IMR-90 (cell line): ENCODE measurements at places on chromosomes 2 and 18. TPM values are rescaled to one million over a fixed set of nuclear protein-coding genes. Genes with fewer than 3 reads are reported as not detected.
A peak's percentile ranks its signal among the peaks of the same experiment; 100 is the strongest.

DNA sequence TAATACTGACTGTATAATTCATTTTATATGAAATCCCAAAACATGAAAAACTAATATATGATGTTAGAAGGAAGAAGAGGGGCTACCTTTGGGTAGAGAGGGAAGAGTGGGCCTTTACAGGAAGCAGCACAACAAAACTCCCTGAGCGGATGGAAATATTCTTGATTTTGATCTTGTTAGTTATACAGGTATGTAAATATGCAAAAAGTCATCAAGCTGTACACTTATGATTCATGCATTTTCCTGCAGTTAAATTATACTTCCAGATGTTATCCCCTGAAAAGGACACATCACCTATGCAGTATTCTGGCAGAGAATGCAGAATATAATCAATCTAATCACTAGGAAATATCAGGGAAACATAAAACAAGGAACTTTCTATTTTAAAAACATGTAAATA, 249.4 kb upstream of the MGAT5 start:
- H3K36me3 ChIP-seq: no peaks in the 10 kb centered on the region
- H3K4me1 ChIP-seq: peaks cover 4% of the 10 kb centered on the region
- DNase-seq: no peak

- H3K36me3 ChIP-seq: no peaks in the 10 kb centered on the region
- no peak overlapping the region for H3K4me3 ChIP-seq
- H3K27ac ChIP-seq: no peak overlapping the region
Measured at GRCh38 chr2:230319211-230319862, 7.7 kb upstream of the SP140L start.

DNA sequence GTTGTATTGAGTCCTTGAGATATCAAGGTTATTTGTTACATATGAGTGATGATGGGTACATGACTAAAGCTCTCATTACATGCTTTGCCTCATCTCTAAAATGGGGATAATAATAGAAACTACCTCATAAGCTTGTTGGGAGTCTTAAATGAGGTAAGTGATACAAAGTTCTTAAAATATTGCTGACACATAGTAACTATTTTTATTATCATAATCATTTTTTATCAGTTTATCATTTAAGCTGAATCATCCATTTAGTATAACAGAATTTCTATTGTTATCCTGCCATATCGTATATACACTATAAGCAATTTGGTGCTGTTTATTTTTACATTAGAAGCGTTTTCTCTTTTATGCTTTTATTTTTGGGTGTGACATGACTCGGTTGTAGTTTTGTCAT, 871.1 kb downstream of the LRP1B start:
- no peaks in the 10 kb centered on the region for H3K4me1 ChIP-seq
- no peaks in the 10 kb centered on the region for H3K36me3 ChIP-seq
- H3K4me3 ChIP-seq: no peak overlapping the region
- no peak overlapping the region for H3K27ac ChIP-seq
- no peak for DNase-seq

- H3K4me3 ChIP-seq: no peak overlapping the region
- no peaks in the 10 kb centered on the region for H3K36me3 ChIP-seq
- DNase-seq: no peak
- no peaks in the 10 kb centered on the region for H3K27me3 ChIP-seq
Measured at GRCh38 chr2:8581601-8582041, 100.2 kb upstream of the ID2 start.

DNA sequence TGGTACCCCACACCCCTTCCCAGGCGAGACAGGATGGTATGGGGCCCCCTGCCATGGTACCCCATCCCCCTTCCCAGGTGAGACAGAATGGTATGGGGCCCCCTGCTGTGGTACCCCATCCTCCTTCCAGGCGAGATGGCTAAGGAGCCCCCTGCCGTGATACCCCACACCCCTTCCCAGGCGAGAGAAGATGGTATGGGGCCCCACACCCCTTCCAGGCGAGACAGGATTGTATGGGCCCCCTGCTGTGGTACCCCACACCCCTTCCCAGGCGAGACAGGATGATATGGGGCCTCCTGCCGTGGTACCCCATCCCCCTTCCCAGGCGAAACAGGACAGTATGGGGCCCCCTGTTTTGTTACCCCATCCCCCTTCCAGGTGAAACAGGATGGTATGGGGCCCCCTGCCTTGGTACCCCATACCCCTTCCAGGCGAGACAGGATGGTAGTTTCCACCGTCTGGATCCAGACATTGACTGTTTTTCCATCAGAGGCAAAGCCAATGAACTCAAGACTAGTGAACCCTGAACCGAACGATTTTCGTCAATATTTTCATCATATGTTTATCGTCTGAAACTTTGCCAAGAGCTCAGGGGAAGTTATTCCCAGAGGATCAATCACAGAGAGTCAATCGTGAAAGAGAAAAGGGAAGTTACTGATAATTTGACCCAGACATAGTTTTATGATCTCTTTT, 75.0 kb downstream of the MYCN start:
- H3K36me3 ChIP-seq: no peaks in the 10 kb centered on the region
- H3K27ac ChIP-seq: no peak overlapping the region
- no peaks in the 10 kb centered on the region for H3K4me1 ChIP-seq
- H3K4me3 ChIP-seq: no peak overlapping the region
- H3K27me3 ChIP-seq: no peaks in the 10 kb centered on the region

DNA sequence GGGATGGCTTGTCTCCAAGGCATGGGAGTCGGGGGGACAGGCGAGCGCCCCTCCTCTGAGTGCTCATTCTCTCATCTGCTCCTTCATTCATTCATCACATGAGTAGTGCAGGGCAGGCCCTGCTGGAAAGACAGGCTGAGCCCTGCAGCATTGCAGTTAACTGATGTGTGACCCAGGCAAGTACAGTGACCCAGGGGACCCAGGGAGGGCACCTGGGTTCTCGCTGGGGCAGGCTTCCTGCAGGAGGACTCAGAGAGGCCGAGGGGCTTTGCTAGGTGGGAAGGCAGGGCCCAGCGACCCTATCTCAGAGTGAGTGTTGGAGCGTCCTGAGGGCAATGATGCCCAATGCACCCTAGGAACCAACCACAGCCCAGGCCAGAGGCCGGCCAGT, 30.6 kb downstream of the HJURP start:
- H3K36me3 ChIP-seq: no peaks in the 10 kb centered on the region
- DNase-seq: no peak
- H3K4me1 ChIP-seq: no peaks in the 10 kb centered on the region
- H3K27ac ChIP-seq: no peak overlapping the region
- peaks cover 10% of the 10 kb centered on the region for H3K27me3 ChIP-seq
- no peak overlapping the region for H3K4me3 ChIP-seq

DNA sequence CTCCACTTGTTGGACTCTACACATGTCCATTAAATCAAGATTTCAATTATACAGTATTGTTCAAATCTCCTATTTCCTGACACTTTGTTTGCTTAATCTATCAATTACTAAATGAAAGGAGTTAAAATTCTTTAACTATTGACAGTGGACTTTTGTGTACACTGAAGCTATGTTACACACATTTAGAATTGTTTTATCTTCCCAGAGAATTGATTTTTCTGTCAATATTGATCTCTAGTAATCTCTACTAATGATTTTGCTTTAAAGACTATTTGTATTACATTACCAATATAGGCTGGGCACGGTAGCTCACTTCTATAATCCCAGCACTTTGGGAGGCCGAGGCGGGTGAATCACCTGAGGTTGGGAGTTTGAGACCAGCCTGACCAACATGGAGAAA, 215.7 kb downstream of the WDPCP start:
- no peaks in the 10 kb centered on the region for H3K36me3 ChIP-seq
- no peak overlapping the region for H3K4me3 ChIP-seq
- no peak for DNase-seq
- no peaks in the 10 kb centered on the region for H3K27me3 ChIP-seq

- no peaks in the 10 kb centered on the region; the same call in 1 of the 2 replicates for H3K4me1 ChIP-seq
- H3K4me3 ChIP-seq: no peak overlapping the region
- DNase-seq: peak; percentile 28
- H3K27ac ChIP-seq: no peak overlapping the region
- H3K27me3 ChIP-seq: no peaks in the 10 kb centered on the region
Measured at GRCh38 chr2:181738074-181738473, 57.8 kb upstream of the NEUROD1 start.

GRCh38 chr2:241967467-241968144, 98.1 kb downstream of the RTP5 start:
- no peak overlapping the region for H3K4me3 ChIP-seq
- no peak overlapping the region for H3K27ac ChIP-seq

DNA sequence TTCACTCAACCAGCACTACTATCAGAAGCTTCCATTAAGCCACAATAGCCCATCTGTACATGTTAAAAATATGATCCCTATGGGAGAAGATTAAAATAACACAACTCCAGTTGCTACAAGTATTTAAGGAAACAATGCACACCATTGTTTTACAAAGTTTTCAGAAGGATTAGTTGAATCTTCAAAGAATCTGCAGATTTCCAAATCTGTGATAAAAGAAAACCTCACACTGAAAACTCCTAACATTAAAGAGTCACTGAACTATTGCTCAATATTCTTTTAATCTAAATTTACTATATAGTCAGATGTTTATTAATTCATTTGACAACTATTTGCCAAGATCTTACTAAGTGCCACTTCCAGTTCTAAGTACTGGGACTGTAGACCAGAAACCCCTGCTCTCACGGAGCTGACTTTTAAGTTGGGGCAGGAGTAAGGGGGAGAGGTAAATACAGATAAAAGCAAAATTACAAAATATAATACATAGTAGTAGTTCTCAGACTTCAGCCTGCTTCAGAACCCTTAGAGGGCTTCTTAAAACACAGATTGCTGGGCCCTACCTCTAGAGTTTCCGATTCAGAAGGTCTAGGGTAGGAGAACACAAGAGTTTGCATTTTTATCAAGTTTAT, 94.4 kb downstream of the STK39 start:
- H3K27me3 ChIP-seq: no peaks in the 10 kb centered on the region
- peaks cover 2% of the 10 kb centered on the region; the same call in 1 of the 2 replicates for H3K36me3 ChIP-seq
- peaks cover 20% of the 10 kb centered on the region for H3K4me1 ChIP-seq
- peak; percentile 10 for DNase-seq
- H3K27ac ChIP-seq: no peak overlapping the region

DNA sequence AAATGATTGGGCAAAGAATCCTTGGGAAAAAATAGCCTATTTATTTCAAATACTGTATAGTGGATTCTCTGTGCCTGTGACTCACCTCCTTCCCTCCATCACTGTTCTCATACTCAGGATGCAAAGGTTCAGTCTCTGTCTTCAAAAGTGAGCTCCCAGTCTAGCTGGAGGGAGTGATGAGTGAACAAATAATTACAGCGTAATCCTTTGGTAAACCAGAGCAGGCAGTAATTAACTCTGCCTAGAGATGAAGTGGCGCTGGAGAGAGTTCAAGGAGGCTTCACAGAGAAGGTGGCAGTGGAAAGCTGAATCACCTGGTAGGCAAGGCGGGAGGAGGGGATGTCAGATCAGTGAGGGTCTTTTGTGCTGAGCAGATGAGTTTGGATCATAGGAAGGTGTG, 6.5 kb downstream of the DGUOK start:
- H3K4me1 ChIP-seq: peaks cover 19% of the 10 kb centered on the region
- peak; percentile 27 for DNase-seq
- no peak overlapping the region for H3K4me3 ChIP-seq

DNA sequence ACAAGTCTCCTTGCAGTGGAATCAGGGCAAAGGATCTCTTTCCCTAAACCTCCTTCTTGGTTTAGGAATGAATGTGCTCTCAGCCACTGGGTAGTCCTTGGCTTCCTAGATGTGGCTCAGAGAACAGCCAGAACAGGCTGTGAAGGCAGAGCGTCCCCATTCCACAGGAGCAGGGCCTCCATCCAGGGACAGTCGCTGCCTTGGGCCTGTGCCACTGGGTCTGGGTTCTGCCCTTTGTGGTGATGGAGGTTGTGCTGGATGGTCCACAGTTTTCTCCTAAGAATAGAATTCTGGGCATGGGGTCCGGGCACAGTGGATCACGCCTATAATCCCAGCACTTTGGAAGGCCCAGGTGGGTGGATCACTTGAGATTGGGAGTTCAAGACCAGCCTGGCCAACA, 516.5 kb upstream of the RAB6C start:
- no peaks in the 10 kb centered on the region for H3K4me1 ChIP-seq
- no peaks in the 10 kb centered on the region for H3K36me3 ChIP-seq
- H3K4me3 ChIP-seq: no peak overlapping the region
- H3K27me3 ChIP-seq: no peaks in the 10 kb centered on the region

GRCh38 chr2:161369311-161369710, 46.8 kb upstream of the TBR1 start:
- H3K4me1 ChIP-seq: no peaks in the 10 kb centered on the region
- no peaks in the 10 kb centered on the region for H3K27me3 ChIP-seq
- peak; percentile 8 for DNase-seq
- H3K36me3 ChIP-seq: peaks cover 2% of the 10 kb centered on the region
- no peak overlapping the region for H3K4me3 ChIP-seq

DNA sequence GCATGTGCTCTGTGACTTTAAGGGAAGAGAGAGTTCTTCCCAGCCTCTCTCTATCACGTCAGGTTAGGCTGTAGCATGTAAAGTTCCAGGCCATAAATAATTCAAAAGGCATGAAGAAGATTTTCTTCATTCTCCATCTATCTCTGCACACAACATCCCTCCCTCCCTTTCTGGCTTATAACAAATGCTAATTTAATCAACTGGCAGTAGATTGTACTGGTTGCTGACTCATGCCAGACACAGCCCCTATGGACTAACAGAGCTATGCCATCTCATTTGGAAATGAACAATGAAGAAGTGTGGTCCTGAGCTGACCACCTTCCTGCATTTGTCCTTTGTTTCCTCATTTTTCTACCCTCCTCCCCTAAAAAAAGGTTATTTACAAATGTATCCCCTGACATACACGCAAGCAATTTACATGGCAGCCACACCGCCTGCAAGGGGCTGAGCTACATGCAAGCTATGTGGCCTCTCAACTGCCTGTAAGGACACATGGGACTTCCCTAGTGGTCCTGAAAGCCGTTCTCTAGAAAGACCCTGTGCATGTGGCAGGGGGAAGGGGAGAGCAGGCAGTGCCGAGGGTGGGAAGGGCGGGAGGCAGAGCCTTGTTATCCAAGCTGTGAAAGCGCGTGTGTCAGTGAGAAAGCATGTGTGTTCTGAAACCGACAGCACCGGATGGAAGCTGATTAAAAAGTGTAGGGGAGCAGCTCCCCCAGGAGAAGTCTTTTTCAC, 90.9 kb upstream of the KLF7 start:
- DNase-seq: peak; percentile 71
- no peaks in the 10 kb centered on the region for H3K27me3 ChIP-seq
- no peaks in the 10 kb centered on the region for H3K36me3 ChIP-seq

Gene CCDC85A
- total RNA-seq: 2.2 and 2.8 TPM in 2 replicates

Gene MOCOS
- 1.9 and 2.2 TPM in 2 replicates for total RNA-seq

Gene C2orf76
- total RNA-seq: 9.7 and 10.6 TPM in 2 replicates

Gene CMPK2
- 0.18 and 0.28 TPM in 2 replicates for total RNA-seq

Gene C2orf66
- not detected in 2 replicates for total RNA-seq

Gene GKN1
- total RNA-seq: not detected in 2 replicates

Gene NTSR2
- total RNA-seq: not detected in 2 replicates

Gene NOL4
- not detected in 2 replicates for total RNA-seq

Gene RIOK3
- total RNA-seq: 38.9 and 61.4 TPM in 2 replicates

Gene CCDC102B
- total RNA-seq: 0.54 and 1.7 TPM in 2 replicates
